Inflammatory macrophage treated with lipopolysaccharide for 4 hours (primary cell): ENCODE measurements at places on chromosomes 2 and 18.

DNA sequence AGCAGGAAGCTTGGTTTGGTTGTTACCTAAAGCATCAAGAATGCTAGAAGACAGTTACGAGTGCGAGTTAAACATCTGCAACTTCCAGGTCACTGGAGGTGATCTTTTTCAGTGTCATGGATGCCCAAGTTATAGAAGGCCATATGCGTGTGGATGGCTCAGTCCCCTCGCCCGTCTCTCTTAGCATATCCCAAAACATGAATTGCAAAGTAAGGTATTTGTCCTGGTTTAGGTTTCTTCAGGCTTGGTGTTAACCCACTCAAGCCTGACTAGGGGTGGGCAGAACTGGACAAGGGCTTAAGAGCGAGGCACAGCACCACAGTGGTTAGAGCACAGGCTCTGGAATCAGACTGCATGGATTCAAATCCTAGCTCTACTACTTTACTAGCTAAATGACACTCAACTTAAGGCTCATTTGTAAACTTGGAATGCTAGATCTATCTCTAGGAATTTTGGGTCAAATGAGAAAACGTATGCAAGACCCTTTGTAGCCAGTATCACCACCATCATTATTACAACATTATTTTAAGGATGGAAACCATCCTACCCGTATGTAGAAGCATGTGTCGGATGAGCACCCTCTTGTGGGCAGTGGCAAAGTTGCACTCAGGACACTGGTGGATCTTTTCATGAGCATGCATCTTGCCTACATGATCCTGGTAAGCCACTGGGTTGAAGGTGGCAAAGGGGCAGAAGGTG lies 11.2 kb downstream of the ZNF142 start:
- peak; percentile 63 for DNase-seq

DNA sequence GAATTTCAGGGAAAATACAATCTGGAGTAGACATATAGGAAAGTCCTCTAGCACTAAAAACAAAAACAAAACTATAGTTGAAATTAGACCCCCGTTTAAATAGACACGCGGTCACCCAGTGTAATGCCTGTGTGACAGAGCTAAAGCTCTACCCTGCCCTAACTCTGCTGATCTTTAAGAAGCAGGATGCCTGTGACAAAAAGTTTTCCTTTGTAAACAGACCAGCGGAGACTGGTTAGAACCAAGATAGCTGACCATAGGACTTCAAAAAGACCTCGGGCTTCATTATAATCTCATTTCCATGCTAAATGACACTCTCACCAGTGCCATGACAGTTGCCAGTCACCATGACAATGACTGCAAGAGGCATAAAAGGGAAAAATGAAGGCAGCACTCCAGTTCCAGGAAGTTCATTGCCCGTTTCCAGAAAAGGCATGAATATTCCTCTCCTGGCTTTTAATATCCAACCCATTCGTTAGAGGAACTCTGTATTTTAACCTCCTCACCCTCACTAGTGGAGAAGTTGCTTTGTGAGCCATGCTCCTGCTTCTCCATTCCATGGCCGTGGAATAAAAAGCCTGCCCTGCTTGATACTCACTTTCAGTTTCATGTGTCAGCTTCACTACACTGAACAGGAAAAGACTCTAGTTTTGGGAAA lies 157.2 kb upstream of the COPS8 start:
- DNase-seq = peak; percentile 78

DNA sequence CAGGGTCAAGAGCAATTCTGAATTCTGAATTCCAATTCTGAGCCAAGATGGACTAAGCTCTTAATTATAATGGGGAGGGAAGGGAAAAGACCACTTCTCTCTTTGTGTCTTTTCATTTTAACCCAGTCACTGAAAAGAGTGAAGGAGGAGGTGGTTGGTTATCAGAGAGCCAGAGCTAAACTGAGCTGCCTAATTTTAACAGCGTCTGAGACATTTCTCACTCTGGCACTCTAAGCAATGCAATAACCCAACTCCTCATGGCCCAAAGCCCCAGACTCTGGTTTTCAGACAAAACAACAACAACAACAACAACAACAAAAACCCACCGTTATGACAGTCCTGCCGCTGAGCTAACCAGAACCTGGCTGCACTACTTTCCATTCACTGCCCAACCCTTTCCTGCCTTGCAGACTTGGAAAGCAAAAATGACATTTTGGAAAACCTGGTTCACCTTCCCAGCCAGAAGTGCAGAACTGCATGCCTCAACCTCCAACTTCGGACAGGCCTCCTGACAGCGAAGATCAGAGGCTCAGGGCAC lies 1.0 kb downstream of the CHST10 start:
- DNase-seq = no peak

DNA sequence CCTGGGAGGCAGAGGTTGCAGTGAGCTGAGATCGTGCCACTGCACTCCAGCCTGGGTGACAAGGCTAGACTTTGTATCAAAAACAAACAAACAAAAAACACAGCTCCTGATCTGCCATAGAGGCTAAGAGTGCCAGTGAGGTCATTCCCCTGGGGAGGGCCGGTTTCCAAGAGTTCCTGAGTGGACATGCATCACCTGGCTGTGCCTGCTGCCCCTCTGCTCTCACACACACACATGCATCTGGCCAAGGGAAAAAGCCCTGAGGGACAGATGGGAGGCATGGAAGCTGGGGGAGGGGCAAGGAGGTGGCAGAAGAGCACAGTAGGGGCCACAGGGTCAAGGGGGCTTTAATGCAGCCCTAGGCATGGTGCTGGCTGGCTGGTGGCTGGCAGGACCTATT lies 60.4 kb downstream of the ZBTB7C start:
- no peak for DNase-seq

DNA sequence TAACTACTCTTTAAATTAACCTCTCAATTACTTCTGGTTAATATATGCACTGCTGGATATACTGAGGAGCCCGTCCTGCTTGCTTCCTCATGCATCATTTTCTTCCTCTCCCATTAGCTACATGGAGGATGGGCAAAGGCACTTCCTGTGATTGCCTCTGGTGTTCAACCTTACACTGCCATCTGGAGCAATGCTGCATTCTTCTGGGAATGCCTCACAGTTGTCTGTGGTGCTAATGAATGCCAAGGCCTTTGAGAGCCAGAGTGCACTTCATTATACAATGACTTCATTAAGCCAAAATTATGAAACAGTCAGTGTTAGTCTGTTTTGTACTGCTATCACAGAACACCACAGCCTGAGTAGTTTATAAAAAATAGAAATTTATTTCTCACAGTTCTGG lies 134.8 kb upstream of the DOCK10 start:
- DNase-seq = no peak

DNA sequence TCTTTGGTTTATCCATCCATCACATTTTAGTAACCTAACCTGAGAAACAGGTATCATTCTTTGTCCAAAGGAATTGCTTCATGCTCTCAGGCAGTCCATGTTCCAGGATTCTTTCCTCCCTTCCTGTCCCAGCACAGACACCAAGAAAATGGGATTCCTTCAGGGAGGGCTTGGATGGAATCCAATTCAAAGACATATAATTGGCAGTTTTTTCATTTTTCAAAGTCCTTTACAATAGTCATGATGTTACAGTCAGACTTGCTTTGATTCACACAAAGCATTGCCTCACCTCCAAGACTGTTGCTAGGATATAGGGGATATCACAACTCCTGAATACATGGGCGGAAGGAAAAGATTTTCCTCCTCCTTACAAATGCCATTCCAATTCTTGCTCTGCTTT lies 241.4 kb upstream of the ACVR2A start:
- DNase-seq = no peak

DNA sequence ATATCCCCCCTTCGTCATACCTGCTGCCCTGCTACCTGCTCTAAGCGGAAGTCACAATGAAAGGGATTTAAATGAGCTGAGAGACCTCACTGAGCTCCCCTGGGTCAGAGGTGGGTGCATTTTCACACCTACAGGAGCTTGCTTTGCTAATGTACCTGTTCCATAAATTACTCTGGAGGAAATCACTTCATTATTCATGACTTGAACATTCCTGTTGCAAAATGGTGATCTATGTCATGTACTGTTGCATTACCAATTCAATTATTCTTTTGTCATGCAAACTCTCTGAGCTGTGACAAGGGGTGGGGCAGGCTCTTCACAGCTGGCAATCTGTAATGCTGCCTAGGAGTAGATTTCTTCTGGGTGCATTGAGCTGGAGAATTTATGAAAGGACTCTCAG lies 761.3 kb downstream of the TSN start:
- DNase-seq = no peak

GRCh38 chr2:241759067-241759807 lies 17.4 kb upstream of the GAL3ST2 start:
- no peak for DNase-seq

- no peak for DNase-seq
Observed at GRCh38 chr2:151484100-151484499, 74.4 kb downstream of the RIF1 start.

DNA sequence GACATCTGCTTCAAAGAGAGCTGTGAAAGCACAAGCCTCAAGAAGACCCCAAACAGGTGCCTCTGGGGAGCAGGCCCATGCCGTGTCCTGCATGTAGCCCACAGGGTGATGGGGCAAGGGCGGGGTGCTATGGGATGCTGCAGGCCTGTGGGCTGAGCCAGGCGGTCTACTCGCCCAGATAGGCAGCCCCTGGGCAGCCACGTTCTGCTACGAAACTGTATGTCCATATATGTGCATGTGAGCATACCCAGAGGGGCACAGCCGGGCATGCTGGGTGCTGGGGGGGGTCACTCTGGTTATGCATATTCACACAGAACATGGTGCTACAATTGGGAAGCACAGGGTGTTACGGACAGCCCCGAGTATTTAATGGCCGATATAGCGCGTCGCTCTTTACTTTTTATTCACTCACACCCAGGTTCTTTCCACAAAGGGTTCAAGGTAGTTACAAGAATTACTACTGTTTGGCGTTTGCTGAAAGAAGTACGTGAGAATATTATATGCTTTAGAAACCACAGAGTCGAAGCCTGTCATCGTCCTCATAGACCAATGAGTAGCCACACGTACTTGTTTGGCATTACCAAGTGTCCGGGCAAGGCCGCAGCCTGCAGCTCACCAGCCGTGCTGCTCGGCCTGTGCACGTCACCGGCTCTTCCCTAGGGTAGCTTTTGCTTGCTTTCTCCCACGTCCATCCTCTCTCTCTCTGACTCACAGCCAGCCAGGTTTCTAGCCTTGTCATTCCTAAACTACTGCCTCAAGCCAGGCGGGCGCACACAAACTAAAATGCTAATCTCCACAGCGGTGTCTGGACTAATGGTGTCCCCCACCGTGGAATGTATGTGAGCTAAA lies 14.4 kb downstream of the MTERF4 start:
- DNase-seq = no peak

DNA sequence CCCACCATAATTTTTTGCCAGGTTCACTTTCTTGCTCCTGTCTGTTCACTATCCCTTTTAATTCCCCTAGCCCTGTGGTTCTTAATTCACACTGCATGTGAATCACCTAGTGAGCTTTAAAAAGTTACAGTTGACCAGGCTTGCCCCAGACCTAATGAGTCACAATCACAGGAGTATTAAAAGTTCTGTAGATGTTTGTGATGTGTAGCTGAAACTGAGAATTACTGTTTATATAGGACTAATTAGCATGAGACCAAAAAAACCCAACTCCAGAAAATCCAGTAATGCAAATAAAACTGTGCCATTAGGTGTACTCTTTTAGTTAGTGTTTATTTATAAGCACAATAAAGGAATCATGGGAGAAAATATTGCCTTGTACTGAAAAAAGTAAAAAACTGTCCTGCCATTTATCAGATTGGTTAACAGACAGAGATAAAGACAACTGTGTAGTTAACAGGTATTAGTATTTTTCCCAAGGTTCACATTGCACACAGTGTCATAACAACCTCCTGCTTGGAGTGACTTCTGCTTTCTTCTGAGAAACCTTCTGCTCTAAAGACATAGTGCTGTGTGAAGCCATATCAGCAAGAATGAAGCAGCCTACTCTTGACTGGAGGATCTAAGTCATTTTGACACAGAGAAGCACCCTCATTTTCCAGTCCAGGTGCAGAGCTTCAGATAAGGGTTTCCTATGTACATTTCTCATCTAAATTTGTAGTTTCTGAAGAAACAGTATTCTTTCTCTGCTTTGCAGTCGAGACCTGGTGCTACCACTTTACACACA lies 39.0 kb downstream of the VAPA start:
- DNase-seq = peak; percentile 67

DNA sequence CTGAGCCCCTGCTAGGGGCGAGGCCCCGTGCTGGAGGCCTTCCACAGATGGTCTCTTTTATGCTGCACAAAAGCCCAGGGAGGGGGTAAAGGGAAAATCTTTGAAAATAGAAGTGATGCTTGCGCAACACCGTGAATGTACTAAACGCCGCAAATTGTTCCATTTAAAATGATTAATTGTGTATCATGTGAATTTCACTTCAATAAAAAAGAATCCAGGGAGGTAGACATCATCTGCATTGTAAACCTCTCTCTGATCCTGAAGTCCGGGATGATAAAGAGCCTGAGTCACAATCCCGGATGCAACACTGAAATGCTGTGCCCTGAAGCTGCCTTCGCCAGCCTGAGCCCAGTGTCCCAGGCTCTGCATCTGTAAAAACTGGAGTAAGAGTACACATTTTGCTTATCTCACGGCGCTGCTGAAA lies 107.7 kb upstream of the PPP1CB start:
- DNase-seq = peak; percentile 8

DNA sequence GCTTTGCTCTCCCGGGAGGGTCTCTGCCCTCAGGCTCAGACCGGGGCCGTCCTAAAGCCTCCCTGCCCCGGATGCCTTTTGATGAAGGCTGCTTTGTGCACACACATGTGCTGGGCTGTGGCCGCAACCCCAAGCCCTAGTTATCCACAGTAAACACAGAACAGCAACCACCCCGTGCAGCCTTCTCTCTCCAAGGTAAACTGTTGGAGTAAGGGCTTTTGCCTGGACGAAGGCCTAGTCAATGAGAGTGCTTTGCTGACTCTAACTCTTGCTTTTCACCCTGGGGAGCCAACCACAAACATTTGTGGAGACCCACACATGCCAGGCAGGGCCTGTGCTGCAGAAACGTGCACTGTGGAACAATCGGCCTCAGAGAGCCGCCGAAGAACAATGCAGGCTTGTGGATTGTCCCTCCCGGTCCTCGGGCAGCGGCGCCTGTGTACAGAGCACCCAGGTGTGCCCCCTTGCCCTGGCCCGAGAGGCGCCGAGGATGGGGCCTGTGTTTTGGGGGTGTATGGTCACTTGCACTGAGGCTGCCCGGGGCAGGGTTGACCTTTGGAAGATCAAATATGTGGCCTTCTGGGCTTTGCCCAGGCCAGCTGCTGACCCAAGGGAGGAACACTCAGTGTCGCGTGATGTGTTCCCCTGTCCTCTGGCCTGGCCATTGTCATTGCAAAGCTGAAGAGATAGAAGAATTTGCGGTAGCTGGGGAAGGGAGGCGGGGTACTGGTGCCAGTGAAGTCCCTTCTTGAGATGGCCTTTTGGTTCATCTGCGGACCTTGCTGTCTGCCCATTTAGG lies 37.0 kb downstream of the CTIF start:
- DNase-seq = no peak

DNA sequence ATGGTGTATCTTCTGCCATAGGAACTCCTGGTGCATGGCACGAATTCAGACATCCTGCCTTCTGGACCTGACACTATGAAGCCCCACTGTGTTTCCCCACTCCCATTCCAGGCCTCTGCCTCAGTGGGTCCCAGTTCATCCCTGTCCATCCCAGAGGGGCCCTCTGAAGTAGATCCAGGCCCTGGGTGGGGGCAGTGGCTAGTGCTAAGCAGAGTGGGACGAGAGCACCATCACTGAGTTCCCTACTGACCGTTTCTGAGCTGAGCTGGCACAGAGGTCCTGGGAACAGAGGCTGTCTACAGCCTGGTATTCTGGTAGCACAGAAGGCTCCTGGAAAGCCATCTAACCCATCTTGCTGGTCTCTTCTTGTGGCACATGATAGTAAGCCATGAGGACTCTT lies 54.0 kb downstream of the ATOH8 start:
- no peak for DNase-seq

- no peak for DNase-seq
Observed at GRCh38 chr18:77547757-77548156, 298.1 kb downstream of the GALR1 start.

GRCh38 chr2:75577280-75577679 lies 16.5 kb upstream of the EVA1A start:
- DNase-seq = no peak
